Fibroblast of lung (primary cell): ENCODE measurements at places on chromosomes 3 and 15.
A peak's percentile ranks its signal among the peaks of the same experiment; 100 is the strongest.

- peak; percentile 12 for DNase-seq
These were observed 767 bp downstream of the AP3S2 start for GRCh38 chr15:89893027-89893426.

- DNase-seq, result peak; percentile 69
These were observed 742.0 kb upstream of the CCDC54 start for GRCh38 chr3:106635271-106635670.

GRCh38 chr3:59418836-59419235 is 369.0 kb upstream of the CFAP20DC start:
- no peak for DNase-seq

- DNase-seq, result peak; percentile 39
These were observed 35.2 kb downstream of the ETV5 start for GRCh38 chr3:186073641-186074040.

DNA sequence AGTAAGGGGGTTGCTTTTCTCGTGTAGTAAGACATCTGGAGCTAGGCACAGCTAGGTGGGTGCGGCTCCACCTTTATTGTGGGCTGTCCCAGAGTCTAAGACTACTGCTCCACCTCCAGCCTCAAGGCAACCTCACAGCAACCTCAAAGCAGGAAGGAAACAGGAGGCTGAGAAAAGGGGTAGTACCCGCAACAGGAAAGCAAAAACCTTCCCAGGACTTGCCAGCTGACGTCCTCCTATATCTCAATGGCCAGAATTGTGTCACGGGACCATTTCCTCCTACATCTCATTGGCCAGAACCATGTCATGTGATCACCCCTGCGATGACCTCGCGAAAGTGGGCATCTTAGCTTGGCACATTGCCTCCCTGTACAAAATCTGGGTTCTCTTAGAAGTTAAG is 4.3 kb upstream of the GPR160 start:
- no peak for DNase-seq

GRCh38 chr3:194117104-194117845 is 18.7 kb upstream of the HES1 start:
- DNase-seq, result no peak

DNA sequence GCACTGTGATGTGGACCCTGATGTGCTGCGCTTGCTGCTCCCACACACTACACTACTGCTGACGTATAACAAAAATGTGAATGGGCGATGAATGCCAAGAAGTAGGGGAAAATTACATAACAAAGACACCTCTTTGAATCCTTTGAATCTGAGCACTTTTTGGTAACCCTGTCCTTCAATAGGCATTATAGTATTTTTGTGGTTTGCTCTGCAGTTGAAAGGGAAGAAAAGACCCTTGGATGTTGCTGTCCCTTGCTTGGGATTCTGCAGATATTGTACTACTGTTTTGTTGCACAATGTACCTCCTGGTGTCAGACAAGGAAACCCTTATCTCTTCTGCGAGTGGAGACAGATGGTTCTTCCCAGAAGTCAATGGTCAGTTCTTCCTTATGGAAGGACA is 124.8 kb upstream of the UBE3A start:
- no peak for DNase-seq

DNA sequence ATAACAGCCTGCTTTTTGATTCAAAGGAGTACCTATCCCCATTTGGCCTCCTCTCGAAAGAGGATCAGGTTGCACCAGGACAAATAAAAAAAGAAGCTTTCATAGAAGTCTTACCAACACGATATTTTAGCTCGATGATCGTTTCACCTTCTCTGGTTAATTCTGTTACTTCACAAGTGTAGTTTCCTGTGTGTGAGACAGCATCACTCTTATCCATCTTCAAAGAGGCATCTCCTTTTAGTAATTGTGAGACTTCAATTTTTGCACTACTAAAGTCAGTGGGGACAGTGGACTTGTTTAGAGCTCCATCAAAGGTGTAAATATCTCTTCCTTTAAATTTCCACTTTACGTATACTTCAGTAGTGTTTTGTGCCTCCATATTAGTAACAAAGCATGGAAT is 11.0 kb downstream of the CD47 start:
- DNase-seq, result no peak

- no peak for DNase-seq
These were observed 14.7 kb downstream of the MAP2K1 start for GRCh38 chr15:66401130-66402021.

DNA sequence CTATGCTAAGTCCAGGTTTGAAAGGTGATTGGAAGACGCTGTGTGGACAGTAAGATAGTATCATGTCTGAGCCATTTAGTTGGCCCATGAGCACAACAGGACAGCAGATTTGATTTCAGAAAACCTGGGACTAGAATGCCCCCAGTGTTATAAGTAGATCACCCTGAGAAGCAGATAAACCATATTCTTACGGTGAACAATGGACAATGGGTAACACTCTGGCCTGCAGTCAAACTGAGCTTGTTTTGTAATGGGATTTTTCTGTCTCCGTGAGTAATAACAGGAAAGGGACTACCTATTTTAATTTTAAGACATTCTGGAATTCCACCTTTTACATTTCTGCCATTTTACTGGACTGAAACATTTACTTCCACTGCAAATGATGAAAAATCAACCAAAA is 71.5 kb downstream of the LDHAL6B start:
- peak; percentile 68 for DNase-seq

GRCh38 chr3:197686899-197687298 is 49.8 kb downstream of the RUBCN start:
- DNase-seq, result no peak

- no peak for DNase-seq
These were observed 330.9 kb downstream of the SHQ1 start for GRCh38 chr3:72517336-72517735.

- no peak for DNase-seq
These were observed 112.0 kb downstream of the AKAP13 start for GRCh38 chr15:85492406-85492805.

GRCh38 chr15:94225616-94226015 is 5.7 kb upstream of the MCTP2 start:
- DNase-seq, result peak; percentile 34

- DNase-seq, result peak; percentile 88
These were observed 358.4 kb upstream of the PROK2 start for GRCh38 chr3:72143322-72143721.

- no peak for DNase-seq
These were observed 719.6 kb upstream of the NR2F2 start for GRCh38 chr15:95610945-95611344.

DNA sequence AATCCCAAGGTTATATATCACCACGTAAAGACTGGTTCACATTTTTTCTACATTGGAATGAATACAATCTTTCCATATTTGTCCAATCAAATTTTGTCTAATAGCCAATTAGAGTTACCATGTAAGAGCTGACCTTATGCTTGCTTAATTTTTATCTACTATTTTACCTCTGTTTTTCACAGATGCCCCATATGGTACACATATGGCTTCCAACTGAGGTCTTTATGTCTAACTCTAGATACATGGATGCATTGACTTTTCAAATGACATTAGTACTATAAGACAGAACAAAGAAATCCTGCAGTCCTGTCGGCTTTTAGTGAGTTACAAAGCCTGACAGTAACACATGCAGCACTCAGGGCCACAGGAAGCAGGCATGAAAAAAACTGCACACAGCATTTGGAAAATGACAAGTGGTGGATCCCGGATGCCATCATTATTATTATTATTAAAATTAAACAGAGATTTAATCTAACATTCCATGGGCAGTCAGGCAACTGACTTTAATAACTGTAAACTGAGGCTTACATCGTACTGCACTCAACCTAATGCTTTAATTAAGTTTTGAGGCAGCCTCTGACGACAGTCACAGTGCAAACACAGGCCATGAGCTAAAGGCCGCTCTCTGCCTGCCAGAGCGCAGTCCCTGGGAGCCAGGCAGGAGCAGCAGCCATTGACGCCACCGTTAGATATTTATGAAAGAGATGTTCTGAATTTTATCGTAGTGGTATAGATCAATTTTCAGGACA is 113.9 kb upstream of the TMCO5A start:
- DNase-seq, result no peak

DNA sequence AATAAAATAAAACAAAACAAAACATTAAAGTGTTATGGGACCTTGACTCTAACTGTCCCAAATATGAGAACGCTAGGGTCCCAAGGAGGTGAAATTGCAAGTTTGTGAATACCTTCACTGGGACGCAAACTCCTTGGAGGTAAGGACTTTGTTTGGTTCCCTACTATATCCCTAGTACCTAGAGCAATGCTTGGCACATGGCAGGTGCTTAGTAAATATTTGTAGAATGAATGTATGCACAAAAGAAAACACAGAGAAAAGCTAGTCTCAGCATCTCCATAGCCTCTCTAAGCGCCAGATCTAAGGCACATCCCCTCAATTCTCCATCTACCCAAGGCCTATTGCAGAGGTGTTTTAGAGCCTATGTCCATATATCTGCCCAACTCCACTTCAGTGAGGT is 30.5 kb downstream of the GPR176 start:
- DNase-seq, result no peak

- no peak for DNase-seq
These were observed 163.1 kb downstream of the CLSTN2 start for GRCh38 chr3:140097874-140098635.

- peak; percentile 54 for DNase-seq
These were observed 563 bp downstream of the ARL6IP5 start for GRCh38 chr3:69085168-69085832.

DNA sequence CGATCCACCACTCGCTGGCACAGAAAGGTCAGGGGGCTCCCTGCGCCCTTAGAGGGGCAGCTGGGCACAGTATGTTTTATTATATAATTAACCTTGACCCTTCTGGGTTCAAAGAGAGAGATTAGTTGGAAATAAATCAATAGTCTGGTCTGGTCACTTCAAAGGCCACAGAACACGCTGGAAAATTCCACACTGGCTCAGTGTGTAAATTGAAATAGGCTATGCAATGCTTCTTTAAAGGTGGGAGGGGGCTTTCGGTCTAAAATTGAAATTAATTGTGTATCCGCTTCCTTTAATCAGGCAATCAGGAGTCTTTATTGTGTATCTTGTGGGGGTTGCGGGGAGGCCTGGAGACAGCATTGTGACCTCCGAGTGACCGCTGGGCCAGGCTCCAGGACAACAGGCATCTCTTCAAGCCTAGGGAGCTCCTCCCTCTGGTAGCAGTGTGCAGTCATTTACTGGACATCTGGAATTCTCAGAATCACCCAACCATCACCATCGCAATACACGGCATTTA is 8.0 kb downstream of the RNU5B-1 start:
- DNase-seq, result no peak

DNA sequence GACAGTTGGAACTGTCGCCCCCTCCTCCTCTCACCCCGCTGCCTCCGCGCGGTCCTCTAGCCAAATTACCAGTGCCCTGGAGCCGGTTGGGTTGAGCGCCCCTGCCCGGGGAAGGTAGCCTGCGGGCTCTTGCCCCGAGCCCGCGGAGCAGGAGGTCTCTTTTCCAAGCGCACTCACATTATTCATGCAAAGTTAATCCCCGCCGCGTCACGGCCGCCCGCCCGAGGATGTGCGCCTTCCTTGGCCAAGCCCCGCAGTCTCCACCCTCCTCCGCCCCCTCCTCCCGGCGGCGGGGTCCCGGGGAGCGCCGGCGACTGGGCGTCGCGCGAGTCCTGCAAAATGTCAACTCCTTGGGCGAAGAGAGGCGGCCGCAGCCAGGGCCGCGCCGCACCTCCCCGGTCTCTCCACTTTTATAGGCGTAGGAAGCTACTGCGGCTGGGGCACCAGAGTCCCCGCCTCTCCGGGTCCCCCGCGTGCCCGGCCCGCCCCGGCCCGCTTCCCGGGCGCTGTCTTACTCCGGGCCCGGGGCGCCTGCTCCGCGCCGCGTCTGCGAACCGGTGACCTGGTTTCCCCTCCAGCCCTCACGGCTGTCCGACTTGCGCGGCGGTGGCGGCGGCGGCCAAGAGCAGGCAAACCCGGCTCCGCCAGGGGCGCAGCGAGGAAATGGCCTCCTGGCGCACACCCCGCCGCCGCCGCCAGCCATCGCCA is at the start of gene THRB:
Gene THRB, minus strand, starts transcription at position 233 of the 708 bp plus-strand sequence.
- DNase-seq, result peak; percentile 48

- DNase-seq, result no peak
These were observed 4.8 kb downstream of the ST6GAL1 start for GRCh38 chr3:186935133-186935532.

GRCh38 chr3:55178336-55178735 is 250.5 kb upstream of the LRTM1 start:
- no peak for DNase-seq

GRCh38 chr3:122955916-122956692 is 71.5 kb downstream of the SEMA5B start:
- no peak for DNase-seq

DNA sequence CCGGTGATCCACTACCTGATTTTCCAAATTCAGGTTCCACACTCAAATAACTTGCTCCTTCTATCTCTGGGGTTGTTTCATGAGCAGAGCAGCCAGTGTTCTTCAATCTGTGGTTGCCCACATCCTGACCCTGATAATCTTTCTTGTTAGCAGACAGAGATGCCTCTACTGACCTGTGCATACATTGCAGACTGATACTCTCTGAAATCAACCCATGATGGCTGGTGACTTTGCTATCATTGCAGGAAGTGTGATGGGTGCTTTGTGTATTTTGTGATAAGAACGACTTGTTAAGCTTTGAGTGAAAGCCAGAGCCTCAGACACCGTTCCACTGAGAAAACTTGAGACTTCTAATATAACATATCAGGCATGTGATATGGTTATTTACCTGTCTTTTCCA is 39.9 kb downstream of the GATM start:
- DNase-seq, result no peak

GRCh38 chr15:66698318-66698961 is 3.6 kb upstream of the SMAD6 start:
- peak; percentile 74 for DNase-seq

DNA sequence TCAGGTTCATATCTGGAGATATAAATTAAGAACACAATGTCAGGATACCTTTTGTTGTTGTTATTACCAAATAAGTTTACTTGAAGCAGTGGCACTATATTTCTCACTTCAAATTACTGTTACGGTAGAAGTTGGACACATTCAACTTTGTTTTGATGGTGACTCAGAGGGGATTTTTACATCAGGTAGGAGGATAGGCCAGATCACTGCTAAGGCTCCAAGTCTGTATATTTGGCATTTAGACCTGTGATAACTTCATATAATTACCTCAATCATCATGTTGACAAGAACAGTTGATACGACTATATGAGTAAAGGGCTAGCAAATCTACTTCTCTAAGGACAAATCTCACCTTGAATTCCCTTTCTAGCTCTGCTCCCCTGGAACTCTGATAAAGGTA is 15.6 kb downstream of the LZTFL1 start:
- DNase-seq, result no peak
